ENCODE measurements at places on chromosomes 2 and 18.

DNA sequence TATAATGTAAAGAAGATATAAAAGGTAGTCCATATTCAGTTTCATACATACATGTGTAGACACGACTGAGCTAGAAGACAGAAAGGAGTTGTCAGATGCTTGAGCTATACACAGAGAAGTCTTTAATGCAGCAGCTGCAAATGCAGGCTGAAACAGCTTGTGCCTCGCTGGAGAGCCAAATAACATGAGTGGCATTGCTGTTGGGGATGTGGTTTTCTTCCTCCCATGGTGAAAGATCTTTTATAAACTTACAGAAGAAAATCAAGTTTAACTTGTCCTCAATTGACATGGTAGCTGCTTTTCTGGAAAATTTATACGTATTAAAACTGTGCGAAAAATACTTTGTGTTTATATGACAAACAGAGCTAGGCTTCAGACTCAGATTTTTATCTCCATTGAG lies 16.4 kb upstream of the IL1R1 start:
- no peak for DNase-seq

- no peak for DNase-seq
Measured at GRCh38 chr2:15539999-15540398, 21.1 kb downstream of the NBAS start.

DNA sequence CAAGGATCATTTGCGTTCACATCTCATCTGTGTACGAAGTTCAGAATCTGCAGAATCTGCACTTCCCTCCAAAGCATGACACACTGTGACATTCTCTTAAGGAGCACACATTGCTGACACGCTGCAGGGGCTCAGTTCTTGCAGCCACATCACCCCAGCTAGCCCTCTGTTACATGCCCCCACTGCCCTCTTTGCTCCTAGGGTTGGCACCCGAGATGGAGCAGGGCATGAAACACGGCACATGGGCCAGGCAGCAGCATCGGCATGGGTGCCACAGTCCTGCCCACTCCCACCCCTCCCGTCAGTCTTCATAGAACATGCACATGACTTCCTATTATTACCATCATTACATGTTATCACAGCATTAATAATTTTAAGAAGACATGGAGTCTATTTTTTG lies 76.4 kb downstream of the COL6A3 start:
- DNase-seq: no peak

DNA sequence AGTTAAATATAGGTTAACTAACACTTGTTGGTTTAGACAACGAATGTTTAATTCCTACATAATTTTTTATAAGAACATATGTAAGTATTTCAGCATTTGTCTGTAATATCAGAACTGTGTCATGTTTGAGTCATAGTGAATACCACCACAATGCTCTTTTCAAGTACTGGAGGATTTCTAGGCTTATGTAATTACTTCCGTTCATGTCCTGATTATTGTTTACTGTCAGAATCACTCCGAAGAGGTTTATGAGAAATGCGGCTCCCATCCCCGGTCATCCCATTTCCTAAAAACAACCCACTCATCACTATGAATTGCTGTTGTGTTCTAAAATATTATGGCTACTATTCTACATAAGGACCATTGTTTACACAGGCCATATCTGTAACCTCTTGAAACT lies 45.1 kb downstream of the CDH19 start:
- DNase-seq: peak; percentile 40

- no peak for DNase-seq
Measured at GRCh38 chr2:61959381-61960293, 54.2 kb downstream of the COMMD1 start.

GRCh38 chr2:95551055-95551568 lies 40.7 kb upstream of the TRIM43 start:
- no peak for DNase-seq

DNA sequence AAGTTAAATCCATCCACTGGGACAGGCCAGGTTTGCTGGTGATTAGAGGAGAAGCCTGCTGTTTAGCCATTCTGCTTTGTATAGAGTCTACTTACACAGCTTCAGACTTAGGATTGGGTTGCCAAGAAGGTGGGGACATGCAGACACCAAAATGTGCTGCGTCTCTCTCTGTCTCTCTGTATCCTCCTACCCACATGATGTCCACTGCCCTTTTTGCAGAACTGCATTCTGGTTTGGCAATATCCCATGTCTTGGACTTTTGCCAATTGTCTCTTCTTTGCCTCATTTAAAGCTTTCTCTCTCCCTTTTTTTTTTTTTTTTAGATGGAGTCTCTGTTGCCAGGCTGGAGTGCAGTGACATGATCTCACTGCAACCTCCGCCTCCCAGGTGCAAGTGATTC lies 261.1 kb upstream of the FN1 start:
- no peak for DNase-seq

DNA sequence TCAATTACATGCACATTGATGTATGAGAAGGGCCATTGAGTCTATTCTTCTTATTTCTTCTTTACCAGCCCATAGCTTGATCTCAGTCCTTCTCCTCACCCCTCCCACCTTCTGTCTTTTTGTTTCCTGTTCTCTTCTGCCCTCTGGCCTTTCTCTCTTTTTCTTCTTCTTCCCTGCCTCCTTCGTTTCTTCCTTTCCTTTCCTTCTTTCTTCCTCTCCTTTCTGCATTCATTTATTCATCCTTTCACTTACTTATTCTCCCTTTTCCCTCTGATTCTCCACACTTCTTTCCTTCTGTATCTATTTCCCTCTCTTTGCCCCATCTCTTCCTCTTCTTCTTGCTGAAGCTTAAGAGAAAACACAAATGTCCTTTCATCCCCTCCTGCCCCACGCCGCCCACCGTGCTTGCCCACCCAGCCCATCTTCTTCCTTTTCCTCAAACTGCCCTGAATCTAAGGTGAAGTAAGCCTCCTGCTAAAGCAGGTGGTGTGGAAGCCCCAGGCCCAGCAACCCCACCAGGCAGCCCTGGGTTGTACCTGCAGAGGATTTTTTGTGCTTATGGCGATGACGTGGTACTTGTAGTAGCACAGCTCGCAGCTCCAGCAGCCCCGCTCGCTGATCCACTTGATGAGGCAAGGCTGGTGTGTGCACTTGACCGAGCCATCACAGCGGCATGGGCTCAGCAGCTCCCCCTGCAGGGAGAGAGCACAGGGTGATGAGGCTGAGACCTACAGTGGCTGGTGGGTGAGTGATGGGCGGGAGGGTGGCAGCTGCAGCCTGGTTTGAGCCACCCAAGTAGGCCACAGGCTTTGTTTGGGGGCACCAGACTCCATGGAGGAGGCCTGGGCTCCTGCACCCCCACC lies 89.0 kb downstream of the MARCHF4 start:
- DNase-seq: no peak

- no peak for DNase-seq
Measured at GRCh38 chr18:8279781-8280330, 329.4 kb upstream of the RAB12 start.

DNA sequence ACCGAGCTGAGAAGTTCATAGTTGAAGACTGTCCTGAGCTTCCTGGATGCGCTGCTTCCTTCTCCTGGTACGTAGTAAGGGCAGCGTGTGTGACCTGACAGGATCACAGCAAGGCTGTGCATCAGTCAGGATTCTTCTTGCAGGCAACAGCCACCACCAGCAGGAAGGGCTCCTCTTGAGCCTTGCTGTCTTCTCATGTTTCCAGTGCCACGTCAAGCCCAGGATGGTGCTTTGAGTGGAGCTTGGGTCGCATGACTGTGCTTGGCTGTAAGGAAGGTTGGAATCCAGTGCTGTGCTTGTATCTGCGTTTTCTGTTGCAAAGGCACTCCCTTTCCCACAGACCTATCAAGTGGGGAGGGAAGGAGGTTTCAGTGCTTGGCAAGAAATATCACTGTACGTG lies 194.3 kb downstream of the LDLRAD4 start:
- no peak for DNase-seq

DNA sequence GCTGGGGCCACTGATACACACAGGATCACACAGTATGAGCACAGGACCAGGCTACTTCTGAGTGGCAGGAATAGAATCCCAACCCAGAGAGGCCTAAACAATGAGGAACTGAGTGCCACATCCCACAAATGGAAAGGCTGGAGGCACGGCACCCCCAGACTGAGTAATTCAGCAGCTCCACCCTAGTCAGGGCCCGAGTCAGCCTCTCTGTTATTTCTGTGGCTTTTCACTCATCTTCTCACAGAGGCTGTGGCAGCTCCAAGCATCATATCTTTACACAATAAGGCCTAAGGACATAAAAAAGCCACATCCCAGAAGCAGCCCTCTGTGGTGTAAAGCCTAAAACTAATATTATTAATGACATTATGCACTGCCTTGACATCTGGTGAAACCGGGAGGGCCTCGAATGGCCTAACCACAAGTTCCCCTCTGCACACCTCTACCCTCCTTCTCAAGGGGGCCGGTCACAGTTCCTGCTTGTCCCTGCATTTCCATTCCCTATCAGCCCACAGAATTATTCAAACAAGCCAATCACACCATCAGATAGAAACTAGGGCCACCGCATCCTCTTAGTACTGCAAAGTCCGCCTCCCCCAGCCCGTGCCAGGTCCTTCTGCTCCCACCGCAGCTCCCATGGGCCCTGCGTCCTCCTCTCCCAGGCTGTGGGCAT lies 12.5 kb upstream of the MAL start:
- DNase-seq: no peak

DNA sequence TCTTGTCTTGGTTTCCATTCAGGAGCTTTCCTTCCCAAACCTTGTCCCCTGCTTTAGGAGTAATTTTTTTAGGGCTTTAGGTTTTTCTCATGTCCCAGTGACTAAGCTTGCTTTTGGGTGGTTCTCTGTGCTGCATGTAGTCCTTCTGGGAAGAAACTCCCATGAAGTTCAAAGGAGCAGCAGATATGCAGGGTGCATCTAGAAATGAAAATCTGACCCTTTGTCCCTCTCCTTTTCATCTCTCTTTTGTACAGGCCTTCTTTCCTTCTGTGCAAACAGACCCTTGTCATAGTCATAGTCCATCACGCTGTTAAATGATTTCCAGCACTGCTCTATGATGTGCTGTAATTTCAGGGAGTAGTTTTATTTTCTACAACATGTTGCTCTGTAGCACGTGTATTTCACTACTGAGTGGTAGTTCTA lies 20.4 kb downstream of the FMNL2 start:
- DNase-seq: no peak

DNA sequence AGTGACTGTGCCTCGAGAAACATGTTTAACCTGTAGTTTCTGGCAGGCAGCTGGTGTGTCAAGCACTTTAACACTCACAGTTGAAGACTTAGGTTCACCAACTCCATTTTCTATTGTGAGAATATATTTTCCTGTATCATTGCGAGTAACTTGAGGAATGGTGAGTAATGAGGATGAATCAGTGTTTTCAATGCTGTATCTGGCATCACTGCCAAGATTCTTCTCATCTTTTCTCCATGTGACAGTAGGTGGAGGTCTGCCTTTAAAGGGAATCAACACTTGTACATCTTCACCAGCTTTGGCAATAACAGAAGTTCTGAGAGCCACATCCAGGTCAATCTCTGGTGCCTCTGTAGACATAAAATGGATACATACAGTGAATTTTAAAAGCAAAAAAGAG lies 72.8 kb downstream of the PLEKHA3 start:
- no peak for DNase-seq

DNA sequence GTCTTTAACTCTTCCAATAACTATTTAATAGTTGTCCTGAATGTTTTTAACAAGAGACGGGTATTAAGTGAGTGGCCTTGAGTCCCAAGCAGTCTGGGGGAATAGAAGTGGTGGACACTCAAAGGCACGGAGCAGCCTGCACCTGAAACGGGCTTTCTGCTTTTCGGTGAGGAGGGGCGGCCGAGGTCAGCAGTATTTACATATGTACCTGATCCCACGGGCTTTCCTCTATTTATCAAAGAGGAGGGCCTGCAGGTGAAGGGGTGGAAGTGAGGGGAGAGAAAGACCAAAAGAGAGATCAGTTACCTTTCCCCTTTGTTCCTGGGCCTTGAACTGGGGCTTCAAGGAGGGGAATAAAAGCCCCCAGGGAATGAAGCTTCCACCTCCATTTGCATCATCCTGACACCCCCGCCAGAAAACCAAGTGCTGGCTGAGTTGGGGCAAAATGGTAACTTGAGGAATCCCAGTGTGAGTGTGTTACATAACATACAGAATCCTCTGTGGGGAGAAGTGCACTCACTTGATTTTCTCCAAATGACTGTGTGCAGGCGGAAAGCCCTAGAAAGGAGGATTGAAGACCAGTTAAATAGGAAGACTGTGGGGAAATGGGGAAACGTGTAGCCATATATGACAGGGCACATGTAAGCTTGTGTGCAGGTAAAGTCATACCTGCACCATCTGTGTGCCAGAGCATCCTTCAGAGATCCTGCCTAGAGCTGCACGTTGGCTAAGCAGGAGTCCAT lies 12.4 kb downstream of the POU3F3 start:
- no peak for DNase-seq

DNA sequence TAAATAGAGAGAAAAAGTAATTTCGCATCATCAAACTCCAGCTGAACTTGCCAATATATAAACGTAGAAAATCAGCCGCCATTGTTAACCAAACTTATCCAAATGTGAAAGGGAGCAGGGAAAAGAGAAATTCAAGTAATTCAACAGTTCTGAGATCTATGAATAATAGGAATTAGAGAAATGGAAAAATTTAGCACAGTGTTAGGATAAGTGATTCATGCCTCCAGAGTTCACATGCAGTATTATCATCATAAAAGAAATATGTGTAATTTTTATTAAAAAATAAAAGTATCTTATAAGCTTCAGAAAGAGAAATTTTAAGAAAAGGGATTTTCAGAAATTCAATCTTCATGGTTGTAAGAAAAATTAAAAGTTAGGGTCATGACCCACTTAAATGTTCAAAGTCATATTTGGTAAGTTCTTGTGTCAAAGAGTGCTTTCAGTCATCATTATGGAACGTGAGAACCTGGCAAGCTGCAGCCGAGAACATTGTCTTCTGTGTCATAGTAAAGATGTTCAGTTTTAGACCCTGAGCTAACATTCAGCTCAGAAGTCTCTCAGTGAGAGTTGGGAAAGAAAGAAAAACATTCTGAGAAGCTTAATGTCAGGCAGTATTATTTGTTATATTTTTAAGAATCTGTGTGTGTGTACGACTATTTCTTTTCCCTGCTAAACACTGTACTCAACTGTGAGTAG lies 414.3 kb upstream of the RGPD4 start:
- DNase-seq: no peak

DNA sequence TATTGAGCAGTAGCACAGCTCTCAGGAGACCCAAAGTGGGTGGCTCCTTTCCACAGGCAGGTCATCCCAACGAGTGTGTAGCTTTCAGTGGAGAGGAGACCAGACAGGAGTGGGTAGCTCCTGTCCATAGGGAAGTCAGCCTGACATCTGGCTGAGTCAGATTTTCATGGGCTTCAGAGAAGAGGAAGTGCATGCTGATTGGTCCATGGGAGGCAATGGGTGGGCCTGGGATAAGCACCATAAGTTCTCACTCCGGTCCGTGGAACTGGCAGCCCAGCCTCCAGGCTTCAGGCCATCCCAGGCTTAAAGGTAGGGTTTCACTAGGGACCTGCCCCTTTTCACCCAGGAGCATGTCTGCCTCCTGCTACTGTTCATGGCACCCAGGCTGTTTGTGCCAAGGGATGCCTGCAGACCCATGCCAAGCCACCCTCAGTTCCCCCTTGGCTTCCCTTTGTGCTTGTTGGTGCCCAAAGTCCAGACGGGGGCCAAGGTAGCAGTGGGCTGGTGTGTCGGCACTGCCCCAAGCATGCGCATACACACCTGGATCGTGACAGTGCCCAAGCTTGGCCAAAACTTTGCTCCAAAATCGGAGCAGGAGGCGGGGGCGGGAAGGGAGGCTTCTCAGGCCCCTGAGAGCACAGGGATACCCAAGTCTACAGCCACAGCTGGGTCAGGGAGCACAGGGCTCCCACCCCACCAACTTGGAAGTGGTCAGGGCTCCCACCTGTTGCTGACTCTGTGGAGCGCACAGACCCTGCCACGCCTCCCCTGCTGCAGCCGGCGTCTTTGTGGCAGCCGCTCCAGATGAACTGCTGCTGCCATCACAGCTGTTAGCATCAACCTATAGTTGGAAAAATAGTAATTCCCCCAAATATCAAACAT lies 26.4 kb downstream of the MARCHF7 start:
- DNase-seq: no peak
